ENCODE measurements at places on chromosomes 2 and 18.

GRCh38 chr2:113720167-113720566 is 36.3 kb downstream of the SLC35F5 start:
- DNase-seq, result no peak

GRCh38 chr2:33478968-33479731 is 2.7 kb downstream of the RASGRP3 start:
- DNase-seq, result no peak

DNA sequence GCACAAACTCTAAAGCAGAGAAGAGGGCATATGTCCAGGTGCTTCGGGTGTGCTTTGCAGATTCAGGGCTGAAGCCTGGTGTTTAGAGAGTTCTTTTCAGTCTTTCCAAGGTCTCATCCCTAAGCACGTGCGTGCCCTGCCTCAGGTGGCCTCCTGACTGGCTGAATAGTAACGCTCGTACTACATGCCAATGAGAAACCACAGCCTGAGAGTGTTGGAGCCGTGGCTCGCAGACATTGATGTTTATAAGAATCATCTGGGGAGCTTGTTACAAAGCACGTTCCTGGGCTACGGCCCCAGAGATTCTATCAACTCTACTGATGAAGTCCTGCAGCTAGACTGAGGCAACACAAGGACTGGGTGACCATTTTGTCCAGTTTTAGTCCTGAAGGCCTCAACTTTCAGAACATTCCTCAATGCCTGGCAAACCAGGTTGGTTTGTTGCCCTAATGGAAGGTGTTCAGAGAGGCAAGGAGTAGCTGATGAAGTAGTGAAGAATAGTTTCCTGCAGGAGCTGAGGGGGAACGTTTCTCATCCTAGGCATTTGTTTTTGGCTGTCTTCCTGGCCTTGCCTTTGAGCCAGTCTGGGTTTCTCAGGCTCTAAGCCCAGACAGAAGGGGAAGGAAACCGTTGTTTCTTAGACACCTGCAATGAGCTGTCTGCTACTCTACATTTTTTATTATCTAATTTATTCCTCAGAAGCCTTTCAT is 31.5 kb upstream of the HAAO start:
- no peak for DNase-seq

DNA sequence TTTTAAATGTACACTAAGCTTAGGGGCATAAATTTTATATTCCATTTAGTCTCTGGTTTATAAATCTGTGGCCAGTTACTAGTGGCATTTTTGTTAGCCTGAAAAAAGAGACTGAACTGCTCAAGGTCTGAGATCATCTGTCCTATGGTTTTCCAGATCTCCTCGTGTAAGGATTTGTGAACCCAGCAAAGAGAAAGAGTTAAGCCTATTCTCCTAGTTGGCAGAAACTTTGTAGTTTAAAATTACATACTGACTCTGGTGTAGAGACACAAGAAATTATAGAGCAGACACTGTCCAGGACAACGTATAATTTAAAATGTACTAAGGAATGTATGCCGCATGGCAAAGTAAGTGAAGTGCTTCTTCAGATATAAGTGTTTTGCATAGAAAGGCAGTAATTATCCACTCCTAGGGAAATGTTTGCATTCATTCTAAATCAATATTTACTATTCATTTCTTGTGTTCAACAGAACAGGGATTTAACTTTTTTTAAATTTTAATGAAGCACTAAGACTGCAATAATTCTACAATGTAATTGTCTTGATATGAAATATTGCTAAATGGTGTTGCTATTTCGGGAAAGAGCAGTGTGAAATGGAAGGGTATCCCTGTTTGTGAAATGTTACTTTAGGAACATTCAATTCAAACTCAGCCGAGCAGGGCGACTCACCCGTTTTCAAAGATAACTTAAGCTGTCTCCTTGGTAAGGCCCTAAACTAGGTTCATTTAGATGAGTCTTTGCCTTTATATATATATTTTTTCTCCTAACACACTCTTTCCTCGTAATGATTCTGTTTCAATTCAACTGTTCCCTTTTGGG is 508.4 kb upstream of the ZEB2 start:
- no peak for DNase-seq

- DNase-seq, result no peak
Measured at GRCh38 chr2:64421201-64421600, 32.8 kb upstream of the LGALSL start.

- no peak for DNase-seq
Measured at GRCh38 chr2:88451811-88452564, 505 bp downstream of the FOXI3 start.

- no peak for DNase-seq
Measured at GRCh38 chr2:230703514-230703913, 9.1 kb upstream of the CAB39 start.

DNA sequence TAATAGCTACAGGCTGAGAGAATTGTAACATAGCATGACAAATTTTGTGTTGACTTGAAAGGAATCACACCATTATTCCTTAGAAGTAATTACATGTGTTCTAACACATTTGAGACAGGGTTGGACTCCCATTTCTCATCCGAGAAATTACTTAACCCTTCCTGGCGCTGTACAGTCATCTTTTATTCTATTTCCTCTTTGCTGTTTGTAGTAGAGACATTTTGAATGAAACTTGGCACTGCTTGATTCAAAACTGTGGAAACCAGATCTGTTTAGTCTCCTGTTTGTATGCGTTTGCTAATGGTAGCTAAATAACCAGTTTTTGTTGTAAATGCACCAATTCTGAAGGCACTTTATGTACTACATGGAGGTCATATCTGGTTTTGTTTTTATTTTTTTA is 231.9 kb downstream of the ALPK2 start:
- no peak for DNase-seq

DNA sequence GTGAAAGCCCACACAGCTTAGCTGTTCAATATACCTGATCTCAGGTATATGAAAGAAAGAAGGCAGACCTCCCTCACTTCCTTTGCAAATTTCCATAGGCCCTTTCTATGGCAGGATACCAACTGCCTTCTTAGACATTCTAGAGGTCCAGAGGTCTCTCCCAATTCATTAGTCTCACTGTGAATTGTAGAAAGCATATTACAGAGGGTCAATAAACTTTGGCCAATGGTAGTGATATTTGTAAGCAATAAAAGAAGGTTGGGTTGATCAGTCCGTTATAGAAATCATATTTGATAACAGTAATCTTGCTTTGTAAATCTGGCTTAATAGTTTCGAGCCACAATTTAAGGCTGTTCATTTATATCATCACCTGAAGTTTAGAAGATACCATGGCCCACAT is 50.7 kb upstream of the ATP8B1 start:
- DNase-seq, result no peak

- no peak for DNase-seq
Measured at GRCh38 chr2:215465256-215465655, 29.4 kb upstream of the FN1 start.

DNA sequence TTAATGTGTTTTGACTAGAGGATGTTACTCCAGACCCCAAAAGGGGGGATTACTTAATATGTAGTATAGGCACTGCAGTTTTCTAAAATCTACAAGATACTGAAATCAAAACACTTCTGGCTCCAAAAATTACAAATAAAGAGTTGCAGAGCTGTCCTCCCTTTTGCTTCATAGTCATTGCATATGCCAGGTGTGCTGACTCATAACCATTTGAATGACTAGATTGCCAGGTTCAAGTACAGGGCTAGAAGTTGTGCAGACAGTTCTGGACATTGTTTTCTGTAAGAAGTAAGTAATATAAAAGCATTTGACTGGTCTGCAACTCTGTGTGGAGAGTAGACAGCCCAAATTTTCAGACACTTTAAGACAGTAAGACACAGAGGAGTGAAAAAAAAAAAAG is 6.7 kb downstream of the CWC22 start:
- no peak for DNase-seq

DNA sequence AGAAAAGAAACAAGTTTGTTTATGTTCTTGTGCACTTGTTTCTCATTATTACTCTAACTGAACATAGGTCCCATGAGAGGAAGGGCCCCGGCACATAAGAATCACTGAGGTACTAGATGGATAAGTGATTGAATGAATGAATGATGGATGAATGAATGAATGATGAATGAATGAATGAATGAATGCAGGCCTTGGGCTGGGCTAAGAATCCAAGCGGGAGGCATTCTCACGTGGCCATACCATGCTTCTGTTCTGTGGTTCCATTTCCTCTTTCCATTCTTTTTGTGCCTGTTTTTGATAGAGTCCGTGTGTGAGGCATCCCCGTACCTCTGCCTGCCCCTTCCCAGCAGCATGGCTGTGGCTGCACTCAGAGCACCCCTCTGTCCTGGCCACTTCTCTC is 94.8 kb downstream of the SH3BP4 start:
- no peak for DNase-seq

DNA sequence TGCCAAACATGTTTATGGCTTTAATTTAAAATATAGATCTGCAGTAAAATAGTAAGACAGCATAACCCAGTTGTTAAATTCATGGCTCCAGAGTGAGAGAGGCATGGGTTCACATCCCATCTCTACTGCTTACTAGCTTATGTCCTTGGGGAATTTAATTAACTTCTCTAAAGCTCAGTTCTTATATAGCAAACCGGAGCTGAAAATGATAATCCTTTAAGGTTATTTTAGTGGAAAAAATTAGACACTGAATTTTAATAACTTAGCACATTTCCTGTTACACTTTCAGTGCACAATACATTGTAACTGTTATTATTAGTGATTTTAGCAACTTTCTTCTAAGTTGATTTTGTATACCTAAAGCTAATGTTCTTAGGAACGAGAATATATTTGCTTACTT is 14.8 kb downstream of the SCN9A start:
- no peak for DNase-seq

DNA sequence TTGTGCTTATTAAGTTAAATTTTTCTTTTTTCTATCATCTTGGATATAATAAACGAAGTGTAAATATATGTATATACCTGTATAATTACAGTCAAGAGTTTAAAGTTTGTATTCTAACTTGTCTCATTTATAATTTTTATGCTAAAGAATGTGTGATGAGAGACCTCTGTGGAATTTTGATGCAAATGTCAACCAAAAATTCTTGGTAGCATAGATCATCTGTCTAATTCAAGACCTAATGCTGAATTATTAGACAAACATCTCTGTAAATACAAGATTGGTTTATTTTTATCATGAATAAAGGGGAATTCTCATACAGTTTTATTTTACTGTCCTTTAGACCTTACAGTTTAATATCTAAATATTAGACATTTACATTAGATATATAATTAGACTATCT is 149.2 kb upstream of the VWC2L start:
- DNase-seq, result no peak

DNA sequence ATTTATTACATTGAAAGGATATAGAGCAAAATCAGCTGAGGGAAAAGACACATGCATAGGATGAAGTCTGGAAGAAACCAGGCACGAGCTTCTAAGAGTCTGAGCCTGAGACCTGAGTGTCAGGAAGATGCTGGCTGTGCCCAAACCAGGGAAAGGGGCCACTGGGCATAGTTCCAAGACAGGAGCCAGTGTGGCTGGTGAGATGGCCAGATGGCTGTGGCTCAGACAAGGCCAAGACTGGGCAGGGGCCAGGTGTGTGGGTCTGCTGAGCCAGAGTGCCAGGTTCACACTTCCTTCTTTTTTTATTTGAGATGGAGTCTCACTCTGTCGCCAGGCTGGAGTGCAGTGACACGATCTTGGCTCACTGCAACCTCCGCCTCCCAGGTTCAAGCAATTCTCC is 95.5 kb upstream of the ATG16L1 start:
- DNase-seq, result no peak

- no peak for DNase-seq
Measured at GRCh38 chr2:237296756-237297155, 117.2 kb downstream of the COL6A3 start.

GRCh38 chr2:109410039-109410815 is 203.5 kb downstream of the SEPTIN10 start:
- no peak for DNase-seq

DNA sequence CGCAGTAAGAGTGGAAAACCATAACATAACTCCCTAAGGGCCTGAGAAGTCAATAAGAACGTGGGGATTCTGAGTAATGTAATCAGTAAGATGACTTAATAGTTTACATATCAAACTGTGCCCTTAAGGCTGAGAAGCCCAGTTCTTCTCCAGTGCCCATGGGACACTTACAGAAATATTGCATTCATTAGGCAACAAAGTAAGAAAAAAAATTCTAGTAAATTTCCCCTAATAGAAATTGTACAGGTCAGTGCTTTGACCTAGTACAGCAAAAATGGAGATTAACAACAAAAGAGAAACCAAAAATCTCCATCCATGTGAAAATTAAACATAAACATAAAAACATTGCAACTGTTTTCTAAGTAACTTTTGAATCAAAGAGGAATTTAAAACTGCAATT is 139.8 kb upstream of the HS6ST1 start:
- no peak for DNase-seq

DNA sequence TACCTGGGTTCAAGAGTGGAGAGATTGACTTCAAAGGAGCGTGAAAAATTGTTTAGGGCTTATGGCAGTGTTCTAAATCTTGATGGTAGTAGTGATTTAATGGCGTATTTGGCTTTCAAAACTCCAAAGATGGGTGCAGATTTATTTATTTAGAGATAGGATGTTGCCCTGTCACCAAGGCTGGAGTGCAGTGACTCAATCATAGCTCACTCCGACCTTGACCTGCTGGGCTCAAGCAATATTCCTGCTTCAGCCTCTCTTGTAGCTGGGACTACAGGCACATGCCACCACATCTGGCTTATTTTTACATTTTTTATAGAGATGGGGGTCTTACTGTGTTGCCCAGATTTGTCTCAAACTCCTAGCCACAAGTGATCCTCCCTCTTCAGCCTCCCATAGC is 52.5 kb downstream of the FAM117B start:
- DNase-seq, result no peak

DNA sequence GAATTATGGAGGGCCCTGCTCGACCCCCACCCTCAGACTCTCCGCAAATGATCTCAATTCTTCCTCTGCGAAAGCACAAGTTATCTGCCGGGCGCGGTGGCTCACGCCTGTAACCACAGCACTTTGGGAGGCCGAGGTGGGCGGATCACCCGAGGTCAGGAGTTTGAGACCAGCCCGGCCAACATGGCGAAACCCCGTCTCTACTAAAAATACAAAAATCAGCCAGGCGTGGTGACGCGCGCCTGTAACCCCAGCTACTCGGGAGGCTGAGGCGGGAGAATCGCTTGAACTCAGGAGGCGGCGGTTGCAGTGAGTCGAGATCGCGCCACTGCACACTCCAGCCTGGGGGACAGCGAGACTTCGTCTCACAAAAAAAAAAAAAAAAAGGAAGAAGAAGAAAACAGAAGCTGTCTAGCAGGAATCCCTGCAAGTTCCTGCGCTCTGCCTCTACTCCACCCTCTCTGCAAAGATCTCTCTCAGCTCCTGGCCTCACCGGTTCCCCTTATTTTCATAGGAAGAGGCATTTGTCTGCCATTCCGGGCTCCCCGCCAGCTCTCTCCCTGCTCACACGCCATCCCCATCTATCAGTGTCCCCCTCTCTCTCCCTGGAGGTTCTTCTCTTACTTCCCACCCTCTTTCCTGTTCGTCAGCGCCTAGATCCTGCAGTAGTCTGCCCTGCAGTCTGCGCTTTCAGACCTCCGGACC is 13.5 kb upstream of the COLEC12 start:
- no peak for DNase-seq

GRCh38 chr18:46176001-46176400 is 71.8 kb downstream of the HAUS1 start:
- DNase-seq, result no peak

Measured in stimulated activated CD8-positive, alpha-beta memory T cell treated with anti-CD3 and anti-CD28 coated beads, Interleukin-7, amount 100 ng/mL, for 1 hour (primary cell).